NCI-H510A (cell line): ENCODE measurements at places on chromosomes 13 and 19.

DNA sequence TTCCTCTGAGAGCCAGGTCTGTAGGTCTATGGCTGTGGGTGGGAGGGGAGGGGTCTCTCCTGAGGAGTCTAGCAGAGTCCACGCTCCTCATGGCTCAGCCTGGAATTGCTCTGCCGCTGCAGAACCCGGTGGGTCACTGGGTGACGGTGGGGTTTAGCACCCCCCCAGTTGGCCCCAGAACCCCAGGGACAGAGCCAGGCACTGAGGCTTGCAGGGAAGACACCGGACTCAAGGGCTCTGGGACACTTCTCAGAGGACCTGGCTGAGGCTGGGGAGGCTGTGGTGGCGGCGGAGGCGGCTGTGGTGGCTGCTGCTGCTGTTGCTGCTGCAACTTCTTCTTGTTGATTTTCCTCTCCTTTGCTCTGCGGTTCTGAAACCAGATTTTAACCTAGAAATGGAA lies 6.1 kb downstream of the CDX2 start:
- no peak for DNase-seq

GRCh38 chr13:113526466-113527220 lies 36.1 kb upstream of the DCUN1D2 start:
- DNase-seq: peak; percentile 55

GRCh38 chr19:48724796-48725753 lies 5.5 kb upstream of the MAMSTR start:
- no peak for DNase-seq

DNA sequence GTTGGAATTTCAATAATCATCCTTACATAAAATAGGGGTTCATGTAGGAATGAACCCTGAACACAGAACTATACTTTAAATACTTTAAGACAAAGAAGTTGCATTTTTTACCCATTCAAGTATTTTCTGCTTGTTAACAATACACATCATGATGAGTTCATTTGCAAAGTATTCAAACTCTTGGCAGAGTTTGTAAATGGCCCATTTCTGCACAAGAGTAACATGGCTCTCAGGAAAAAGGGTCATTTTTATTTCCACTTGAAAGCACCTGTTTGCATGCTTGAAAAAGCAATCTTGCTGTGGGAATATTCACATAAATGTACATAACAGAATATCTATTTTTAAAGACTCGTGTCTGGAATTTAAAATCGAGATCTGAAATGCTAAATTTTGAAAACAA lies 18.1 kb downstream of the ESD start:
- DNase-seq: no peak

- DNase-seq: no peak
Measured at GRCh38 chr19:46288896-46289588, 7.8 kb upstream of the HIF3A start.

GRCh38 chr19:2888731-2889224 lies 11.9 kb upstream of the ZNF57 start:
- DNase-seq: no peak

GRCh38 chr19:46426506-46427162 lies 2.1 kb downstream of the PNMA8C start:
- peak; percentile 74 for DNase-seq

DNA sequence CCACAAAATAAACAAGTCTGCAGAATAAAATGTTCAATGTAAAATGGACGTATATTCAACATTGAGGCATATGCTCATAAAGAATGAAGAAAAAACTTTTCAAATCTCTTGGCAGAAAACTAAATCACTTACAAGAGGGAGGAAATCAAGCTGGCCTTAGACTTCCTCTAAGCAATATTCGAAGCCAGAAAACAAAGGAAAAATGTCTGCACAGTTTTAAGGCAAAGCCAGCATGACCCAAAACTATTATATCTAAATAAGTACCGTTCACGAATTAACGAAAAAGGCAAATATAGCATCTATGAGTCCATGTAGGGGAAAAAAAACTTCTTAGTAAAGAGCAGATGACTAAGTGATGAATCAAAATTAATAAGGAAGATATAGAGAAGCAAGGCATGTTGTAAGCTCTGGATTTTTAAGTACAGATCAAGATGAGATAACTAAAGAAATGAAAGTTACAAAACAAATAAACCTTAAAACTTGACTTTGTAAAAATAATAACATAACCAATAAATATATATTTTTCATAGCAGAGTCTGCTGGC lies 101.3 kb downstream of the KCNRG start:
- DNase-seq: no peak

- no peak for DNase-seq
Measured at GRCh38 chr13:65504213-65504612, 1725.9 kb downstream of the PCDH9 start.

GRCh38 chr19:29467824-29468401 lies 57.9 kb upstream of the VSTM2B start:
- DNase-seq: no peak

DNA sequence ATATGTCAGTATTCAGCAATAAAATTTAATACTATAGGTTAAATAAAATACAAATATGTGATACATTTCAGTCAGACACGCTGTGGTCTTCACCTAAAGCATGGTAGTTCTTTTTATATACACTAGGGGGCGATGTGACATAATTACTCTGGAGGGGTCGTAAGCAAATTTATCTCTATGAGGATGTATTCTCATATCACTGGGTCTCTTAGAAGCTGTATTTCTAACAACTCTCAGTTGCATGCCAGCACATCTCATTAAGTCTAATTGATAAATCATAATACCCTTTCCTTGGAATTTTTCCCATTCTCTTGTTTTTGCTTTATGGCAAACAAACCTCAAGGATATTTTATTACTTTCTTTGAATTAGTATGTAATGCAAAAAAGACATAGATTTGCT lies 3.9 kb upstream of the PCDH17 start:
- no peak for DNase-seq

DNA sequence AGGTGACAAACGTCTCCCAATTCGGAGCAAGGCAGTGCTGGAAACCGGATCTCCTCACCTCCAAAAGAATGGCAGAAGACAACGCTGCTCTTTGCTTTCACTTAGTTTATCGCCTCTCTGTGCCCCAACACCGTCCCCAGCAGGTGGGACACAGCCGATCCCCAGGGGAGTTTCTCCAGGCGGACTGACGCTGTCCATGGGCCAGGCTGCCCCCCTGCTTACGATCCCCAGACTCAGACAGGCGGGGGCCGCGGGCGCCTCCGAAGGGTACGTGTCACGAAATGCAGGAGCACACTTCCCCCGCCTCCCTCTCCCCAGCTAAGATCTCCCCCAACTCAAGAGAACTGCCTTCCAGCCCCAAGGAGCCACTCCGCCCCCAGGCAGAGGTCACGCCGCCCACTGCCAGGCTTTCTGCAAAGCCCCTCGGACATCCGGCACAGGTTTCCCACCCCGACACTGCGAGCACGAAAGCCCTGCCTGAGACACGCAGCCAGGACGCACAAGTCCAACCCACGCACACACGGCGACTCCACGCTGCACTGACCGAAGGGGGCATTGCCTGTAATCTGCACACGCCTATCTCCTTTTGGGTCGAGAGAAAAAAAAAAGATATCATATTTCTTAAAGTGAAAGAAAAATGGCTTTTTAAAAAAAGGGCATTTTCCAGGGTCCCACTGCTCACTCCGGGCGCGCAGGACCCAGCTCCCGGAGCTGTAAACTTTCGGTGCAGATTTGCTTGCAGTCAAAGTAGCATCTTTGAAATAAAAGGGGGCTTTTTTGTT lies 2.0 kb downstream of the SPRY2 start:
- no peak for DNase-seq

DNA sequence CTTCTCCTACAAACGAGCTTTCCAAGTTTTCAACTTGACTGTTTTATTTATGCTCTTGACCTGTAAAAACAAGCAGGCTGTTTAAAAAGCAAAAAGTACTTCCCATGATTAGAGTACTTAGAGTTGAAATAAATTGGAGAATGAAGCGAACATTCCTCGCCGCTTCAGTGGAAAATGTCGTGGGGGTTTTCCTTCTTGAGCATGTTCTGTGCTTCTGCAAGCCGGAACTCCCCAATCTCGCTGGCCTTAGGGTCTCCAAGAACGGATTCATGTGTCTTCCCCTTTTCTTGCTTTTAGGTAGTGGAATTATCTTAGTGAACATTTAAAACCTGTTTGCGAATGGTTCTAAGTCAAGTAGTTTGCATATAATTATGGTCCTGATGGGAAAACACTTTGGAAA lies 103.6 kb upstream of the ZNF536 start:
- no peak for DNase-seq

- DNase-seq: no peak
Measured at GRCh38 chr19:52188822-52189734, 774 bp upstream of the PPP2R1A start.

DNA sequence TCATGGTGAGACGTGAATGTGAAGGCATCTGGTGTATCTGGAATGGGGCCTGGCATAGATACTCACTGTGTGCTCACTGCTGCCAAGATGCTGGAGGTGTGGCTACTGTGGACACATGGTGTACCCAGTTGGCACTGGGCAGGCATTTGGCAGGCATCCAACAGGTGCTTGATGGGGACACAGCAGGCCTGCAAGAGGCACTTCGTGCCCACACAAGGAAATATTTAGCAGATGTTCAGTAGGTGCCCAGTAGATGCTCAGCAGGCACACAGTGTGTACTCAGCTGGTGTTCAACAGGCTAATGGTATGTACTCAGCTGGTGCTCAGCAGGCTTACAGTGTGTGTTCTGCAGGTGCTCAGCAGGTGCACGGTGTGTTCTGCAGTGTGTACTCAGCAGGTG lies 14.2 kb downstream of the CRTC1 start:
- peak; percentile 62 for DNase-seq

DNA sequence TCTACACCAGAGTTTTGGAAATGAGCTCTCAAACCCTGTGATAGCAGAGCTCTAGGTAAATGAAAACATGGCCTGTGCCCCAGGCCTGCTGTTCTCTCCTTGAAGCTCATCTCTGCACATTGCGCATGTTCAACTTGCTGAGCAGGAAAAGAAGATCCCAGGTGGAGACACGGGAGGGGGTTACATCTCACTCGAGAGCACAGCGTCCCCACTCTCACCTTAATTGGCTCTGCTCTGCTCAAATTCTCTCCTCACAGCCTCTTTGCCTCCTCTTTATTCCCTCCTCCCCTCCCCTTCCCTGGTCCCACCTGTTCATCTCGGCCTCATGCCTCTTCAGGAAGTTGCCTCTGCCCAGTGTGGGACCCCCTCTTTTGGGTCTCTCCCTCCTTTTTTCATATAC lies 44.7 kb downstream of the RGCC start:
- DNase-seq: no peak

DNA sequence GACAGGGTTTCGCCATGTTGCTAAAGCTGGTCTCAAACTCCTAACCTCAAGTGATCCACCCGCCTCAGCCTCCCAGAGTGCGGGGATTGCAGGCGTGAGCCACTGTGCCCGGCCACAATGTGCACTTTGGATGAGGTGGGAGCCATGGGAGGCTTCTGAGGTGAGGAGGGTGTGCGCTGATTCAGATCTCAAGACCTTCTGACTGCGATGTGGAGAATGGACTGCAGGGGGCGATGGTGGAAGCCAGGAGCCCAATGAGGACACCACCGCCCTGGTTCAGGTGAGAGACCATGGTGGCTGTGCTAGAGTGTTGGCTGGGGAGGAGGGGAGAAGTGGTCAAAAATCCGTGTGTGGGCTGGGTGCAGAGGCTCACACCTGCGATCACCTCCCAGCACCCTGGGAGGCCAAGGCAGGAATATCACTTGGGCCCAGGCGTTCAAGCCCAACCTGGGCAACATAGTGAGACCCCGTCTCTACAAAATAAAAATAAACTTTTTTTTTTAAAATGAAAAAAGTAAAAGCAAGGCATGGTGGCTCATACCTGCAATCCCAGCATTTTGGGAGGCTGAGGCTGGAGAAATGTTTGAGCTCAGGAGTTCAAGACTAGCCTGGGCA lies 5.6 kb downstream of the INAFM1 start:
- DNase-seq: no peak

- DNase-seq: no peak
Measured at GRCh38 chr19:43738780-43739211, 16.0 kb downstream of the SMG9 start.

DNA sequence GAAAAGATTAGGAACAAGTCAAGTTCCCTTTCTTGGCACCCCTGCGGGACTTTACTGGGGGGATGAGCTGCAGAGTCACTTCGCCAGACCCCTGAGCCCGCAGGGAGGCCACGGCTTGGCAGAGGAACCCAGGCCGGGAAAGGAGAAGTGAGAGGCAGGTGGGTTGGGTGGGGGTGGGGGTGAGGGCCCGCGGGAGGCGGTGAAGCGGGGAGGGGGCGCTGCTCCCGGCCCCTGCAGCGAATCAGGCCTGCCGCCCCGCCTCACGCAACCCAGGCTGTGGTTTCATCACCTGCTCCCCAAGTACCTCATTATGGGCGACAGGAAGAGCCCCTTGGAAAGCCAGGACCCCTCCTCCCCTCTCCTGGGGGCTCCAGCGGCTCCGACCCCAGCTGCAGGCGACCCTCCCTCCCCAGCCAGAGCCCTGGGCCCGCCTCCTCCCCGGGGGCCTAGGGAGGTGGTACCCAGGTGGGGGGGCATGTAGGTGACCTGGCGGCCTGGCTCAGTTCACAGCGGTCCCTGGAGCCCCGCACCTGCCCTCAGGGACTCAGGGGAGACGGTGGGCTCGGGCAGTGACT lies 9.5 kb downstream of the MEF2B start:
- no peak for DNase-seq

GRCh38 chr13:31761951-31762350 lies 22.6 kb downstream of the RXFP2 start:
- DNase-seq: no peak

DNA sequence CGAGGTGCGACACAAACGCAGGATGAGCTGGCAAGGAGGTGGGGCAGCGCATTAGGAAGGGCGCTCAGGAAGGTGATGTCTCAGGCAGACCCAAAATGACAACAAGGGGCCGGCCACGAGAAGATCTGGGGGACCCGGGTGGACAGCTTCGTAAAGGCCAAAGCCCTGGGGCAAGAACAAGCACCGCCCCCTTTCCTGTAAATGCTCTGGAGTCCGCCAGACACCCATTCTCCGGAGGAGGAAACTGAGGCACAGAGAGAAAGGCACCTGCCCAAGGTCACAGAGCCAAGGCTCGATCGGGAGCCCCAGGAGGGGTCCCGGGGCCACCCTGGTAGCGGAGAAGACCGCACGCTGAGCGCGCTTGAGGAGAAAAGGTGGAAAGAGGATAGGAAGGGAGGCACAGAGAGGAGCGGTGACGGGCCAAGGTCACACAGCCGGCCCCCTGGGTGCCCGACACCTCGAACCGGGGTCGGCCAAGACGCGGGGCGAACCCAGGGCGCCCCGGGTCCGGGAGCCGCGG lies 571 bp downstream of the SAFB2 start:
- no peak for DNase-seq

GRCh38 chr13:25739376-25739775 lies 312.4 kb downstream of the SHISA2 start:
- no peak for DNase-seq

- DNase-seq: no peak
Measured at GRCh38 chr13:94162289-94162688, 317.2 kb downstream of the DCT start.

GRCh38 chr13:31853643-31854326 lies 114.5 kb downstream of the RXFP2 start:
- no peak for DNase-seq
